Renal cortical epithelial cell (primary cell): ENCODE measurements at places on chromosomes 12 and 14.

GRCh38 chr12:120316798-120317223 is 10.8 kb downstream of the PLA2G1B start:
- DNase-seq = peak; percentile 32

DNA sequence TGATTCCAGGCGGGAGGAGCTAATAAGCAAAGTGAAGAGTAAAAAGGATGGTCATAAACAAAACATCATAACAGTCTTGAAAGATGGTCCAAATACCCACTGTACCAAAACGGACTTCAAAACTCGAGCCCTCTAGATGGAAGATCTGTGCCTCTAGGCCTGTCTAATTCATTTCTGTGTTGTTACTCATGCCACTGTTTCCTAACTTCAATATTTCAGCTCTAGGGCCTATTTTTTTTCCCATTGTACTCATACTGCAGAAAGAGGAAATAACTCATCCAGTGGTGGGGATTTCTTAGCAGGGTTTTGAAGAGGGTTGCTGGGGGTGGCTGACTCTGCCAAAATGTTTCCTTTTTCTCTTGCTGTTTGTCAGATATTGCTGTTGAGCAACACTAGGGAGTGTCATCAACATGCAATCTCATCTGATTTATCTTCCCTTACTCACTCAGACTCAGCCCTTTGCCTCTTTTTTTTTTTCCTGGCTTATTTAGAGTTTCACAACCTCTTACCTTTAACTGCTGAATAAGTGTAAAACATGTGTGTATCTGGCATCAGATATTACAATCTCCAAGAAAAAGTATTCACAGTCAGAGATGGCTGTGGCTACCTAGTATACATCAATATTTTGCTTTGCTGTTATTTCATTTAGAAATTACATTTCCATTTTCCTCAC is 189.6 kb downstream of the DUSP6 start:
- DNase-seq = peak; percentile 98

DNA sequence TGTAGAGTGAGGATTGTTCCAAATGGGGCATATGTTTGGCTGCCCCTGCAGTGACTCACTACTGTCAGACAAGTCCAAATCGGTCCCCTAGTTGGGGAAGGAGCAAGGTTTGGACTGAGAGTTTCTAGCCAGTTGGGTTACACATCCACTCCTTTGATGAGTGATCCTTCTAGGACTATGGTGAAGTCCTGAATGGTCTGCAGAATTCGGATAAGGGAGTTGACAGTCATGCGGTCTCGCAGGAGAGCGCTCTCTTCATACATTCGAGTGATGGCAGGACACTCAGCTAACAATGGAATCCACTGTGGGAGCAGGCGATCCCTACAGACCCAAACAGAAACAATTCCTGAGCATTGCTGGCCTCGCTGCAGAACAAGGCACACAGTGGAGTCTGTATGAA is 61.5 kb upstream of the SINHCAF start:
- no peak for DNase-seq

- DNase-seq = peak; percentile 61
These were observed 1.7 kb downstream of the LMBR1L start for GRCh38 chr12:49108958-49109404.

DNA sequence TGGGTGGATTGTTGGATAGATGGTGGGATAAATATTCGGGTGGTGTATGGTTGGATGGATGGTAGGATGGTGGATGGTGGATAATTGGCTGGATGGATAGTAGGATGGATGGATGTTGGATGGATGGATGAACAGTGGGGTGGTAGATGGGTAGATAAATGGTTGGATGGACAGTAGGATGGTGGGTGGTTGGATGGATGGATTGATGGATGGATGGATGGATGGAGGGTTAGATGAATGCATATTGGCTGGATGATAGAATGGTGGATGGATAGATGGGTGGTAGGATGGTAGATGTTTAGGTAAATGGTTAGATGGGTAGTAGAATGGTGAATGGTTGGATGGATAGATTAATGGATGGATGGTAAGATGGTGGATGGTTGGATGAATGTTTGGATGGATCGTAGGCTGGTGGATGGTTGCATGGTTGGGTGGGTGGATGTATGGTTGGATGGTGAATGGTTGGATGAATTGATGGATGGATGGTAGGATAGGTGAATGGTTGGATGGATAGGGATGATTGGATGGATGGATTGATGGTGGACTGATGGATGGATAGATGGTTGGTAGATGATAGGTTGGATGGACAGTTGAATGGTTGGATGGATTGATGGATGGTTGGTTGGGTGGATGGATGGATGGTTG is 23.6 kb downstream of the ZBTB42 start:
- no peak for DNase-seq

GRCh38 chr12:5997260-5997659 is 52.2 kb upstream of the ANO2 start:
- DNase-seq = no peak

- DNase-seq = no peak
These were observed 85.4 kb downstream of the NTN4 start for GRCh38 chr12:95705143-95705542.

GRCh38 chr12:66423266-66423665 is 121.0 kb downstream of the HELB start:
- no peak for DNase-seq

GRCh38 chr12:91127306-91127705 is 16.0 kb upstream of the LUM start:
- DNase-seq = no peak

DNA sequence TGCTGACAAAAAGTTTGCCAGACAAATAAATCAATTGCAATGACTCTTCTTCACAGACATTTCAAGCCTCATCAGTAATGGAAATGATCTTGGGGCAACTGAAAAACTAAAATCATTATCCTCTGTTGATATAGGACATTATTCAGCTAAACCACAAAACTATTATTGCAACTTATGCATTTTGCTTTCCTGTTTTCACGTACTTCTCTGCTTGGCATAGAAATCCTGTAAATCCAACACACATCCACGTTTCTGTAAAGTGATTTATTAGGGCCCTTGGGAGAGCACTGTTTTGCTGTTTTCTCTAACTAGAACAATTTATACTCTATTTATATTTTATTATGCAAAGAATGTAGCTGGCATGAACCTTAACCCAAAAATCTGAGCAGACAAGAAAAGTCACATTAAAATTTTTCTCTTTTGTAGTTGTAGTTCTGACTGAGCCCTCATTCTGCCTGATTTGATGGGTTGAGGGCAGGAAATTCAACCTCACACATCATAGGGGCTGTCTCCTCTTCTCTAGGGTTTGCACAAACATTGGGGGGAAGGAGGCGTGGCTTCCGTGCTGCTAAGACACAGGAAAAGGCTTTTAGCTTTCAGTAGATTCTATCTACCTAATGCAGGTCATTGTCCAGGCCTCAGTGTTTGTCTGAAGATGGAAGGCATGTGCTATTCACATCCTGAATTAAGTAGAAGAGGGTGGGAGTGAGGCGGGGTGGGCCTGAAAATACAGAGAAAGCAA is 11.5 kb upstream of the NUP107 start:
- no peak for DNase-seq

GRCh38 chr14:91114079-91115065 is 499 bp downstream of the DGLUCY start:
- DNase-seq = peak; percentile 64

DNA sequence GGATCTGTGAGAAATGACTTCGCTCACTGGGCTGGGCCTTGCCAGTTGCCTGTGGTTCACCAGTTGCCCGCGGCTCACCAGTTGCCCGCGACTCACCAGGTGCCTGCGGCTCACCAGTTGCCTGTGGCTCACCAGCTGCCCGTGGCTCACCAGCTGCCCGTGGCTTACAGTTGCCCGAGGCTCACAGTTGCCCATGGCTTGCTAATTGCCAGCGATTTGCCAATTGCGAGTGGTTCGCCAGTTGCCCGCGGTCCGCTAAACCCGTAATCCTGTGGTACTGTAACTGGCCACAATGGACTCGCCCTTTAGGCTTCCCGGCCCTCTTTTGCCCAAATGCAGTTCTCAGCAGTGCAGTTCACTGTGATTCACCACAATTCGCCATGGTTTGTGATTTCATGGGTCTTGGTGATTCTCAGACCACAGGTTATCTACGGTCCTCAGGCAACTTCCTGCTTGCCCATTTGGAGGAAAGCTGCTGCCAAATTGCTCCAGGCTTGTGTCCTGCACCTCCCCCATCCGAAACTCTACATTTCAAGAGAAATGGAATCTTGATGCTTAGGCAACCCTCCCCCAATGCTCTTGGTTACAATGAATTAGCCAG is 15.0 kb upstream of the MEG3 start:
- DNase-seq = peak; percentile 43

GRCh38 chr14:81169711-81170103 is 51.1 kb downstream of the GTF2A1 start:
- no peak for DNase-seq
